Gastrocnemius medialis (tissue), 4 donors: ENCODE measurements at places on chromosomes 2 and 18.

DNA sequence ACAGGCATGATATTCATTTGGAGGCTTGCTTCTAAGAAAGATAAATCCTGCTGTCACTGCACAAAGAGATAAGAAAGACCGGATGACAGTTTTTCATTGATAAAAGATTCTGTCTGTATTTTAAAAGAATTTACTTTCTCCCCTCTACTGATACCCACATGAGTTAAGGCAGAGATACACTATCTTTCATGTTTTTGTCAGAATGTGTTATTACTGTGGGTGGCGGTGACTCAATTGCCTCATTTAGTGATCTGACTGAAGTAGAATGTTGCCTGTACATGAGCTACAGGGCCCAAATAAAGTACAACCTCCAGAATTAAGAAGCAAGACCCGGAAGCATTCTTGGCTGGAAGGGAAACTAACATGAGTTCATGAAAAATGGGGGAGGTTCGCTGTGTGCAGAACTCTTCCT is 480.0 kb downstream of the SLC4A3 start:
- DNase-seq = no peak

- no peak for DNase-seq
These were observed 1357.5 kb upstream of the CELF4 start for GRCh38 chr18:38923126-38923525.

DNA sequence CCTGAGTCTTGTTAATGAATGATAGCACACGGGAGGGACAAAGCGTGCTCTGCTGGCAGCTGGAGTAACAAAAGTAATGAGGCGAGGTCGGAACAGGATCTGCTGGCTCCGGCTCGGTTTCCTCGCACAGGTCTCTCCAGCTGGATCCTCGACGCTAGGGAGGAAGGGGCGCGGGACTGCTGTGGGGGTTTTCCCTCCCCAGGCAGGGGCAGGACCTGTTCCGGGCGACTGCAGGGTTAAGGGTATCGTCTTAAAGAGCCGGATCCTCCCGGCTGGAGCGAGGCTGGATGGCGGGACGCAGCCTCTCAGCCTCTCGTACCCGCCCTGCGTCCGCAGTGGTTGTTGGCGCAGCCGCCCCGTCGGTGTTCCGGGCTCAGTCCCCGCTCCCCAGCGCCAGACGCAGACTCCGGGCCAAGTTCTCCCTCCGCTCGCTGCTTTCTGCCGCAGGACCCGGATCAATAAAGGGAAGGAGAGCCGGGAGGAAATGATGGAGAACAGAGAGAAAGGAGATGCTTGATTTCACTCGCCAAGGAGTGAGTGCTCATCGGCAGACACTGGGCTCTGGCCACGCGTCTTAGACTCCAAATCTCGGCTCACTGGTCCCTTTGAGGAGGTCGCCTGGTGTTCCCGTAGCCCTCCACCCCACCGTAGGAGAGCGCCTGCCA is 1.1 kb upstream of the LIPG start:
- no peak for DNase-seq

DNA sequence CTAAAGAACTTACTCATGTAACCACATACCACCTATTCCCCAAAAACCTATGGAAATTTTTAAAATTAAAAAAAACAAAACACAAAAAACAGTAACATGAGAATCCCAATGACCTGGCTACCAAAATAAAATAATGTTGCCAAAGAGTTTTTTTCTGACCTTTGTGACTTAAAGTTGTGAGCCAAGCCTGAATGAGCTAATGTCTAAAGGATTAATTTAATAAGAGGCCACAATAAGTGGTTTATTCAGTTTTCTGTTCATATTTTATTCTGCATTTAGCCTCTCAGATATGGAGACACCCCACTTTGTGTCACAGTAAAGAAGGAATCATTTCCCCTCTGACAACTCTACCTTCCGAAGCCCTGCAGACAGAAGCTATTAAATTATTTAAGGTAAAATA is 42.6 kb upstream of the DYNC2LI1 start:
- DNase-seq = no peak

GRCh38 chr2:32278478-32278853 is 762 bp downstream of the YIPF4 start:
- DNase-seq = no peak

GRCh38 chr2:30280596-30281434 is 49.5 kb downstream of the LBH start:
- DNase-seq = no peak
